ENCODE measurements at places on chromosomes 12 and 14.
A peak's percentile ranks its signal among the peaks of the same experiment; 100 is the strongest.

DNA sequence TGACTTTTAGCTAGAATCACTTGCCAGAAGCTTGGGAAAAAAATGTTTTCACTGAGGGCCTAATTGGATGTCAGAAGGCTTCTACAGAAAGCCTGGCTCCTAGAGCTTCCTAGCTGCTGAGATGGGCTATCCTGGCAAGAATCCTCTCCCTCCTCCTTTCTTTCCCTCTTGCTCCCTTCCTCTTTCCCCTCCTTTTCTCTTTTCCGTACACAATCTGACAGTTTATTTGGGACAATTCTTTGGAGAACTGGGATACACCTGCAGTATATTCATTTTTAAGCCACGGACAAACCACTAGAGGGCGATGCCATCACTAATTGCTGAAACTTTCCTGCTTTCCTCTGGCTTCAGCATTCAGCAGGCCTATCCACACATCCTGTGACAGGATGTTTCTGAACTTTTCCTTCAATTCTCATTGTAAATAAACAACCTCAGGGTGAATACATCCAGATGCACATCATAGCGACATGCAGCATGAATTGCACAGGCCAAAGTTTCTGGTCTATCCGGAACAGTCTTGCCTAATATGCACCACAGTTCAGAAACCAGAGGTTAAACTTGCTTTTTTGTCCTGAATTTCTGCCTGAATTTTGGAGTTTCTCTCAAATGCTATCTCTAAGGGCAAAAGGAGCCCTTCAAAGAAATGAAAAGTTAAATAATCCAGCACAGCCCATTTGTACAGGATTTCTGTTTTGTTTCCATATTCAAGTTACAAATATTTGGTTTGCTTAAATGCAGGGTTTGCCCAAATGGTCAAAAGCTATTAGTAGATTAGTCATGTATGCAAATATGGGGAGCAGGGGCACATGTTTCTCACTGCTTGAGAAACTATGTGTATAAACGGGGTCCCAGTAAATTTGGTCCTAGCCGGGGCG is 142.8 kb downstream of the PAWR start:
- DNase-seq = peak; percentile 41

DNA sequence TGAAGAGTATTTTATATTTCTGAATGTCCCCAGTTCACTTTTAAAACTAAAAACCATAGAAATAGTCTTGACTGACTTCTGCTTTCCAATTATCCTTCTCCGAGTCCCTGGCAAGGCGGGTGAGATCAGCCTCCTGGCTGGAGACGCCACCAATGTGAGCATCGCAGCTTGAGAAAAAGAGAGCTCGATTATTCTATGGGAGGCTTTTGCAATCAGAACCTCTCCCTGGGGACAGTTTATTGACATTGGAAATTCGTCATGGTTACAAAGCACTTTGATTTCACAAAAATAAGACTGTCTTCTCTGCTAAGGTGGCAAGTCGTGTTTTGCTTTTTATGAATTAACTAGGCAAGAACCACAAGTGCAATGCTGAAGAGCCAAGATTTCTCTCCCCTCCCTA is 23.6 kb upstream of the GPHB5 start:
- DNase-seq = no peak

DNA sequence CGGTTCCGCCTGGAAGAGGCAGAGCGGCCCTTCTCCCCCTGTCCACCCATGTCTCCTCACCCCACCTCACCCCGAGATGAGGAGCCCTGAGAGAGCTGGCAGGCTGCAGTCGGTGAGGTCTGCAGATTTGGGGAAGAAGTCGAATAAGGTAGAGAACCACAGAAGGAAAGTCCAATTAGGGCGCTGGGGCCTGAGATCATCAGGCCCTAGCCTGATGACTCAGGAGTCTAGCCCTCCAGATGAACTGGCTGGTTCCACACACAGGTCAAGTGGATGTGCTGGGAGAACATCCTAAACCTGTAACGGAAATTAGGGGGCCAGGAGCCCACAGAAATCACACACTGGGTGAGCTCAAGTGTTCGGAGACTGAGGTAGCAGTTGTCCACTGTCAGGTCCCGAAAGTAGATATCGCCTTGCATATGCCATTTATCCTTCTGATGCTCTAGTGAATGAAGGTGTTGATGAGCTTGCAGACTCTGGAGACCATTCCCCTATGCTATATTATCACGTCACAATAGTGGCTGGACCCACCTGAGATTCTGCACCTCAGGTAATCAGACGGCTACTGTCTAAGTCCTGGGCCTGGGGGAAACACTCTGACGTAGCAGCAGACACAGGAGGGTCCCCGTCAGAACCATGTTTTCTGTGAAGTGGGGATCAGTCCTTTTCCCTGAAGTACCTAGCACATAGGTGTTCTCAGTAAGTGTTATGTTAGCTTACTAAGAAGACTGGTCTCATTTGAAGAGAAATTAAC is 886 bp upstream of the METTL17 start:
- no peak for DNase-seq

GRCh38 chr12:48105321-48105866 is 485 bp downstream of the SENP1 start:
- DNase-seq = peak; percentile 60

DNA sequence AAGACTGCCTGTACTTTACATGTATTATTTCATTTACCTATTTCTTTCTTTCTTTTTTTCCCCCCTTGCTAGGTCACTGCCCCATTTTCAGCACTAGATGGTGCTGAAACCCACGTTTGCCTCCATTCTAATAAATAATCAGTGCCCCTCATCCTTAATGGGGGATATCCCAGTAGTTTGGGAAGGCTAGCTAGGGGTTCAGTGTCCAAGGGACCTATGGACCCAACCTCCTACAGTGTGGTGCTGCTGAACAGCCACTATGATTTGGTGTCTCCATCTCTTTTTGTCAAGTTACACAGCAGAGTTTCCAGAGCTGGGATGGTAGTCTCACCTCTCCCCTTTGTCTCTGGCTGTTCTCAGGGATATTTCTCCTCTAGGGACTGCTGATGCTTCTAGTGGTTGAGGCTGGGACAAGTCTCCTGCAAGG is 6.5 kb upstream of the HCFC2 start:
- DNase-seq = peak; percentile 18

DNA sequence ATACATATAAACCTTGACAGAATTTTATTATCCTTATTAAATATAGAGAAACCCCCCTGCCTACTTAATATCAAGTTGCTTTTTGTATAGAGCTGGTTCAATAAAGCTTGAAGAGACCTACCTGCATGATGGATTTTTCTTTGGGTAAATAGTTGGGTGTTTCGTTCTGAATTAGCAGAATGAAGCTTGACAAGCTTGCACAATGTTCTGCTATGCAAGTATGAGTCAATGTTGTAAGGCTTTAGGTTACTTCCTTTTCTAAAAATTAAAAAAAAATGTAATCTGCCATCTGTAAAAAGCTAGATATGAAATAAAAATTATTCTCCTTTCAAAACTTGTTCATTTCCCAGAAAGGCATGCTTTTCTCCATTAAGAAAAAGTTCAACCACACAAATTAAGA is 1662.6 kb upstream of the SEL1L start:
- DNase-seq = peak; percentile 19

- no peak for DNase-seq
Observed at GRCh38 chr14:54427871-54428270, 13.3 kb downstream of the CNIH1 start.

DNA sequence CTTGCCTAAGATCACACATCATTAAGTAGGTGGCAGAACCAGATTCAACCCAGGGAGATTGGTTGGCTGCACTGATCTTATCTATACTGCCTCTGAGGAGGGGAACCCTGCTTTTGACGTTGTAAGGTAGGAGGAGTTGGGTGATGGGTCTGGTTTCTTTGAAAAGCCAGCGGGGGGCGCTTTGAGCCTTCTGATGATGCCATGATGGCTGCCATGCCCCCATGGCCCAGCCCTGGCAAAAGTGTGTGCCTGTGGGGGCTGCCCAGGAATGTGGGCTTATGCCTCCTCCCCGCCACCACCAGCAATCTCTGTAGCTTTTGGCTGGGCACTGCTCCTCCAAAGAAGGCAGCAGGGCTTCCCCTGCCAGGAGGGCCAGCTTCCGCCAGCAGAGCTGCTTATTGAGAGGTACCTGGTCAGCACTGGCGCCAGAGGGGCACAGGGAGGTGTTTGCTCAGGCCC is 224.3 kb downstream of the SLC41A2 start:
- peak; percentile 37 for DNase-seq

GRCh38 chr14:34843011-34843554 is 32.1 kb downstream of the BAZ1A start:
- DNase-seq = peak; percentile 73

DNA sequence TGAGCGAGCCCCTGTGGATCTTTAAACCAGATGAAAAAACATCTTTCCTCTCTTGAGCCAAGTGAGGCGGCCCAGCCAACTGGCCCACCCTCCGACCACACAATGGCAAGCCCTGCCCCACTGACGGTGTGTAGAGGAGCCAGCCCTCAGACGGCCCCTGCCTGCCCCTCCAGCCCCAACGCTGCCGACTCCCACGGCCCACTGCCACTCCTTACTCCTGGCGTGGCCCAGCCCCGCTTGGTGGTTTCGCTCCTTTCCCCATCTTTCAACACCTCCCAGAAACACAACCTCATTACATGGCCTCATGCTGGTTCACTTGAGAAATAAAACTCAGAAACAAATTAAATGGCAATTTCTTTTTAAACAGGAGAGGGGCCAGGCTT is 80.6 kb upstream of the DICER1 start:
- no peak for DNase-seq

- no peak for DNase-seq
Observed at GRCh38 chr12:12048266-12048665, 22.5 kb upstream of the BCL2L14 start.

GRCh38 chr12:103779410-103780092 is 61.5 kb downstream of the NT5DC3 start:
- DNase-seq = no peak

GRCh38 chr12:107490010-107490409 is 195.6 kb upstream of the PWP1 start:
- DNase-seq = no peak

DNA sequence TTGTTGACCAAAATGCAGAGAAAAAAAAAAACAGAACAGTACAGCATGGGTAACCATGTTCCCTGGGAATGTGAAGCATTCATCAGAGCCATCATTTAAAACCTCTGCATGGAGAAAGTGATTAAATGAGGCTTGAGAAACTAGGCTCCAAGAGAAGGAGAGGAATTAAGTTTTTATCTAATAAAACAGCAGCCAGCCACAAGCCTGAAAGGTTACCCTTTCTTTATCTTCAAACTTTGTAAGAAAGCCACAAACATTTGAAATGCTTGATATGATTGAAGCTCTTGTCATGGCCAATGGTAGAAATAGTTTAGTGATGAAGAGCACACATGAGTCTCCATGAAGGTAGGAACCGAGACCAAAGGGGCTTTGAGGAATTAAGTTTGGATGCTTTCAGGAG is 144.9 kb upstream of the SYT1 start:
- no peak for DNase-seq

- no peak for DNase-seq
Observed at GRCh38 chr12:32502693-32503502, 103.5 kb downstream of the FGD4 start.

DNA sequence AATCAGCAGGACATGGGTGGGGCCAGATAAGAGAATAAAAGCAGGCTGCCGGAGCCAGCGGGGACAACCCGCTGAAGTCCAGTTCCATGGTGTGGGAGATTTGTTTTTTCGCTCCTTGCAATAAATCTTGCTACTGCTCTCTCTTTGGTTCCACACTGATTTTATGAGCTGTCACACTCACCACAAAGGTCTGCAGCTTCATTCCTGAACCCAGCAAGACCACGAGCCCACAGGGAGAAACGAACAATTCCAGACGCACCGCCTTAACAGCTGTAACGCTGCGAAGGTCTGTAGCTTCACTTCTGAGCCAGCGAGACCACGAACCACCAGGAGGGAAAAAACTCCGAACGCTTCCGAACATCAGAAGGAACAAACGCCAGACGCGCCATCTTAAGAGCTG is 2.8 kb upstream of the CNIH1 start:
- no peak for DNase-seq

DNA sequence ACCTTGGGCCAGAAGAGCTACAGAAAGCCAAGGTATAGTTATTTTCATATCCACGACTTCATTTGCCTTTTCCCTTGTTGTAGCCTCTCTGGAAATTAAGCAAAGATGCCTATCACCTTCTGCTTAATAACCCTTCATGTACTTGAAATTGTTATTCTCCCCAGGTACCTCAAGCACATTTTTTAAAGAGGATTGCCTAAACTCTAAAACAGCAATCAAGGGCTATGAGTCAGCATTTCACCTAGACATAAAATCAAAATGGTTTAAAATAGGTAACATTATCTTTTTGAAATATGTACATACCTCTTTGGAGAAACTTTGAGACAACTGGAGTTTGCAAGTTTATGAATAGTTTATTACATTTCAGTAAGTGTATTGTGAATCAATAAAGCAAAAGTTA is 11.6 kb downstream of the DTD2 start:
- no peak for DNase-seq

GRCh38 chr12:131418121-131418520 is 292.8 kb upstream of the SFSWAP start:
- DNase-seq = no peak

DNA sequence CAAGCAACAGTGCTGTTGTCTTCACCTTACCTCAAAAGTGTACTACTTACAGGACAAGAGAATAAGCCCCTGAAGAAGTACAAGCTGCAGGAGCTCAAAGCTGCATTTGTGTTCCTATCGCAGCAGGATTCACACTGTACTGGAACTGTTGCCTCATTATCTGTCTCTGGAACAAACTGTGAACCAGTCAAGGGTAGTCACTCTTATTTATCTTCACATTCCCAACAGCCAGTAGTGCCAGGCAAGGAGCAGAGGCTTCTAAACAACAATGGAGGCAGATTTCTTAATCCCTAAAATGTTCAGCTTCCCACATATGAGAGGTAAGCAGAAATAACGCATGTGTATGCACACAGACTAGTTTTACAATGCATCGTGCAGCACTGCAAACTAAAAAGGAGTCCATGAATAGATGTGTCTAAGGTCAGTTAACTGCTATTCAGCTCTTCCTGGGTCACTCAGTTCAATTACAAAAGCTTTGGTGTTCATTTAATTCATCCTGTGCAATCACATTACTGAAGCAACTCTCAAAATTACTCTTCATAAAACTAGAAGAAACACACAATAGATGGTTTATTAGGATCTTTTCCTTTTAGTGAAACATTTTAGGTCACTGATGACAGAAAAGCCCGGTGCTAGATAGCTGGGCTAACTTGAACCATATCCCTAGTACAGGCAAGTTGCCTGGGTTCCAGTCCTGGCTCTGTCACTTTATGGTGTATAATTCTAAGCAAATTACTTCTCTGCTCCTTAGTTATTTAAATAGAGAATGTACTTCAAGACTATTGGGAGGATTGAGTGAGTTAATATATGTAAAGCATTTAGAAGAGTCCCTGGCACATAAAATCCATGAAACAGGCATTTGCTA is 2.7 kb downstream of the APPL2 start:
- DNase-seq = no peak

DNA sequence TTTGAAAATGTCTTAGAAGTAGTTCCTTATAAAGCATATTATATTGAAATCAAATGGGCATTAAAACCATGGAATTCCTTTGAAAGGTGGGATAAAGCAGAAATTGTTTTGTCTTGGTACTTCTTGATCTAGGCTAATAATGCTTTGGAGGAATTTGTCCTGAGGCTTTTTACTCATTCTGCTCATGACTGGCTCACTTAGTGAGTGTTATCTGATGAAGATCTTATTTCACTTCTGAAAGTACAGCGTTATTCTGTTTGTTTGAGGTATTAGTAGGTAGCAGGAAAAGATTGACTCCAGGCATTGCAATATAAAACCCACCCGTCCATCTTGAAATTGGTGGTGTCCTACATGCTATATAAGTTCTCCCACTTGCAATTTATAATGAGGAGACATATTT is 5.5 kb downstream of the C12orf71 start:
- DNase-seq = no peak
